OCI-M1 (cell line): ENCODE measurements at places on chromosomes 12 and 14.

GRCh38 chr12:20361416-20361815, 6.9 kb upstream of the PDE3A start:
- no peak for DNase-seq

- DNase-seq = no peak
These were observed 94.0 kb upstream of the SLC38A4 start for GRCh38 chr12:46919666-46920400.

GRCh38 chr12:105060715-105061378, 23.4 kb downstream of the ALDH1L2 start:
- DNase-seq = no peak

DNA sequence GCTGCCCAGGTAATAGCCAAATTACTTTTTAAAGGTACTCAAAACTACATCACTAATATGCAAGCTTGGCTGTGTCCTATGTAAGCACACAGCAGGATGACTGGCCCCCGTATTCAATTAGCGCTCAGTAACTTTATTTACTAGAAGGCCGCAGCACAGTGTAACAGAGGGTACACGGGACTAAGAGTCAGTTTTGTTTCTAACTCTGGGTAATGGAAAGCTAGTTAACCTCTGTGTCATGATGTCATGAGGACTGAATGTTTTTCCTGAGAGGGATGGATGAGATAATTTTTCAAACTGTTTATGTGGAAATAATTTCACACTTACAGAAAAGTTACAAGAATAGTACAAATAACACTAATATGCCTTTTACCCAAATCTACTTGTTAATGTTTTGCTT, 27.1 kb downstream of the GALNT4 start:
- DNase-seq = no peak

- peak; percentile 65 for DNase-seq
These were observed 4.4 kb upstream of the TDRD9 start for GRCh38 chr14:103923863-103924262.

- DNase-seq = no peak
These were observed 44.0 kb downstream of the TAOK3 start for GRCh38 chr12:118328486-118329330.
